ENCODE measurements at places on chromosomes 7 and 10.

- no peak for DNase-seq
These were observed 45.0 kb upstream of the IFRD1 start for GRCh38 chr7:112405286-112405685.

- DNase-seq = no peak
These were observed 14.2 kb downstream of the DUSP5 start for GRCh38 chr10:110511734-110512449.

DNA sequence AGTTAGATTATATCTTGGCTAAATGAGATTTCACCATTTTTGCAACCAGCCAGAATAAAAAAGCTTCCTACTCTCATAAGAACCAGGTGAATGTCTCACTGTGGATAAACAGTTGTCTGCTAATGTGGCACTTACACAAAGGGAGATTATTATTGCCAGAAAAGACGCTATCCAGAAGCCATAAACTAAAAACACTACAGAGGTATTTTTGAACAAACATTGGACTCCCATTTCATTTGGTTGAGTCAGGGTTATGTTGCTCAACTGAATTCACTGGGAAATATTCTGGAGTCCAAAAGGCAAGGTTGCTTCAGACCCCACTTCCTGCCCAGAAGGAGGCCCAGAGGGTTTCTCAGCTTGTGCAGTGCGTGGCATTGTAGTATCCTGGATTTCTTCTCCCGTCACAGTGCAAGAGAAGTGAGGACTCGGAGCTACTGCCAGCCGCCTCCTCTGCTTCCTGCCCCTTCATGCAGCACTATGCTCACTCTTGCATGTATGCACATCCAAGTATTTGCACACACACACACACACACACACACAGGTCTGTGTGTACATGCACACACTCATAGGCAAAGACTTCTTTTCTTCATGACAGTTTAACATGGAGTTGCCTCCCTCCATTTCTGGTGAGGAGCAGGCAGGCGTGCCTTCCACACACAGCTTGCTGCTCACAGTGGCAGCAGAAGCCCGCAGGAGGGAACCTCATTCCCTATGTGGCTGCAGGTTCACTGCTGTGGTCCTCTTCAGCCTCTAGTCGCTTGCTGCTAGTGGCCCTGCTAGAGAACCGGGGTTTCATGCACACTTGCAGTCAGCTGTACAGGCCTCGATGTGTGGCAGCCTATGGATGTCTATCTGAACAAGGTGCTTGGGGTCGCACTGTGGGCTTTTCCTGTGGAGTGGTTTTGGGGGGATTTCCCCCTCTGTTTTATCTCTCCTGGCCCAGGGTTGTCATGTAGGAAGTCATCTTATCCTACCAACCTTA, 10.1 kb downstream of the DENND10 start:
- no peak for DNase-seq

- DNase-seq = no peak
These were observed 23.1 kb downstream of the CASD1 start for GRCh38 chr7:94532676-94533075.

GRCh38 chr10:113550365-113550764, 2.5 kb upstream of the HABP2 start:
- DNase-seq = no peak

DNA sequence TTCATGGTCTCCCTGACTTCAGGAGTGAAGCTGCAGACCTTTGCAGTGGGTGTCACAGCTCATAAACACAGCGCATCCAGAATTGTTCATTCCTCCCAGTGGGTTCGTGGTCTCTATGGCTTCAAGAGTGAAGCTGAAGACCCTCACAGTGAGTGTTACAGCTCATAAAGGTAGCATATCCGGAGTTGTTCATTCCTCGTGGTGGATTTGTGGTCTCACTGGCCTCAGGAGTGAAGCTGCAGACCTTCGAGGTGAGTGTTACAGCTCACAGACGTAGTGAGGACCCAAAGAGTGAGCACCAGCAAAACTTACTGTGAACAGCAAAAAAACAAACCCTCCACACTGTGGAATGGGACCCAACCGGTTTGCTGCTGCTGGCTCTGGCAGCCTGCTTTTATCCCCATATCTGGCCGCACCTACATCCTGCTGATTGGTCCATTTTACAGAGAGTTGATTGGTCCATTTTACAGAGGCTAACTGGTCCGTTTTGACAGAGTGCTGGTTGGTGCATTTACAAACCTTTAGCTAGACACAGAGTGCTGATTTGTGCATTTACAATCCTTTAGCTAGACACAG, 308.8 kb downstream of the PTPRN2 start:
- DNase-seq = no peak

DNA sequence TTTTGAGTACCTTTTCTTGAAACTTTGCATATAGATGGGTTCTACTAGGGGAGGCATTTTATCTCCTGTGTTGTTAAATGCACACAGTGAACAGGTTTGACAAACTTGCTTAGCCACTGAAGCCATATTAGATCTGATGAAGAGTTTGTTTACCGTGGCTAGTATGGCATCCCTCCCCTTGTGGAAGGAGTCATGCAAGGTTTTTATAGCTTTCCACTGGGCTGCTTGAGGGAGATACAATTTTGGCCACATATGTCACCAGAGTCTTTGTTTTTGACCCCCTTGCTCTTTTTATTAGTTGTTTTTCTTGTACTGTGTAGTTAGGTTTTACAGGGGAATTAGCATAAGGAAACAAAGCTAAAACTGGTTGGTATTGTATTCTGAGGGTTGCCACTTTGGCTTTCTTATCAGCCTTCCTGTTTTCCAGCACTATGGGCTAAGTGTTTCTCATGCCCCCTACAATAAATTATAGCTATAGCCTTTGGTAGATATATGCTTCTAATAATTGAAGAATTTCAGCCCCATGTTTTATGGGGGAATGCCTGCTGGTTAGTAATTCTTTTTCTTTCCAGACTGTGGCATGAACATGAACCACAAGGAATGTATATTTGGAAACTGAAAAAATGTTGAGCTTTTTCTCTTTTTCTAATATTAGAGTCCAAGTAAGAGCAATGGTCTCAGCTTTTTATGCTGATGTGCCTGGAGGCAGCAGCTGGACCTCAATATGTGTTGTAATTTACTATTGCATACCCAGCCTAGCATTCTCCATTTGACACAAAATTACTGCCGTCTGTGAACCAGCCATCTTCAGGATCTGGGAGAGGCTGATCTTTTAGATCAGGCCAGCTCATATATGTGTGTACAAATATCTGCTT, 18.4 kb upstream of the STEAP2 start:
- no peak for DNase-seq

- no peak for DNase-seq
These were observed 119.9 kb downstream of the MBL2 start for GRCh38 chr10:52652431-52653262.

- DNase-seq = no peak
These were observed 6.7 kb downstream of the GSDME start for GRCh38 chr7:24750441-24751055.

DNA sequence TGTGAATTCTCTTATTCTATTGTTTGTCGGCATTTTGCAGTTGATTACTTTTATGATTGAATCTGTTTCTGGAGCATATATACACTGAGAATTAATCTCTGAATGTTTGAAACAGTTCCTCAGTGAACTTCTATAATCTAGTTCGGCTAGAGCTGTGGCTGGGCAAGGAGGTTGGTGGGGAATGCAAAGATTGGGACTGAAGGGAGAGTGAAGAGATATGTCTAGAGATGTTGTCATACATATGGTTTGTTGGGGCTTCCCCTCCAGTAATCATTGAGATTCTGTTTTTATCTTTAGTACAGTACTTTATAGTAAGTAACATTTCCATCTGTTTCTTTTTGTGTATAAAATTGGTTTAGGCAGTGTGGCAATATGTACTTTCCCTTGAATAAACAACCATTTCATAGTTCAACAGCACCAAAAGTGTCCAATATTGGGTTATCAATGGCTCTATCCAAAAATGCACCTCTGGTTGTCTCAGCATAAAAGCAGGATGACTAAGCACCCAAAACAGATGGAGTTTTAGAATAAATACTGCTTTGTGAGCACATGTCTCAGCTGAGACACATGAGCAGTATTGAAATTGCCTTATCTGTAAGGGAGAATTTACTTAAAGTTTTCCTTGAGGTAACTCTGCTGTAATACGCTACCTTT, 36.7 kb downstream of the WAC start:
- no peak for DNase-seq
